ENCODE measurements at places on chromosomes 13 and 19. TPM values are rescaled to one million over a fixed set of nuclear protein-coding genes. Genes with fewer than 3 reads are reported as not detected.

The KLF2 gene
- total RNA-seq: 219 TPM

The RASA3 gene
- total RNA-seq: 22.9 TPM

DNA sequence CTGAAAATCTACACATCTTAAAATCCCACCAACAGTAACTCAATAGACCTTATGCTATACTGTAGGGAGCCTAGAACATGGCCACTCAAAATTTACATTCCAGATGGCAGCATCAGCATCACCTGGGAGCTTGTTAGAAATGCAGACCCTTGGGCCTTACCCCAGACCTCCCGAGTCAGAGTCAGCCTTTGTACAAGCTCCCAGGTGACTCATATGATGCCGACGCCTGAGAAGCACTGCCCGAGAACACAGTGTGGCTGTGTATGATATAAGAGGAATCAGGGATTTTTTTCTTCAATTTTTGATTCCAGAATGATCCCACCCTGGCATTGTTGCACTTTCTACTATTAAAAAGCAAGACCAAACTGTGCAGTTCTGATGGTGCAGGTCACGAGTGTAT is 35.9 kb upstream of the CNMD start:
- DNase-seq: no peak

The ZNF221 gene
- 3.8 TPM for total RNA-seq

DNA sequence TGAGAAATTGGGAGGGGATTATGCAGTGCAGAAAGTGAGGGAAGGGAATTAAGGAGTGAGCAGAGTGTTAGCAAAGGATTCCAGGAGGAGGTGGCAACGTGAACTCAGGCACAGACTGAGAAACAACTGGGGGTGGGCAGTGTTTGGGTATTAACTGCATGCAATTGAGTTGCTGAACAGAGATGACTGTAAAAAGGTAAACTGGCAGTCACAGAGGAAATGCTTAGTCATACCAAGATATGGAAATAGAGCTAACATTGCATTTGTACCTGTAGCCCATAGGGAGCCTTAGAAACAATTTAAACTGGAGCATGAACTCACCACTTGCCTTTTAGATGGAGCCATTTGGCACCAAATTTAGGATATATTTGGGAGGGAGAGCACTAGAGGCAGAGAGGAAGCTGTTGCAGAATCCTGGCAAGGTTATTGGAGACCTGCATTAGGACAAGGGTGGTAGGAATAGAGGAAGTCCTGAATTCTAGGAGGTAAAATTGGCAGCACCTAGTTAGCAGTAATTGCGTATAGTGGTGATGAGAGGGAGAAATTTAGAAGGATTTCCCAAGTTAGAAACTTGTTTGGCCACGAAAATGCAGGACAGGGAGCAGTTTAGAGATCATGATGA is 100.6 kb upstream of the FRY start:
- no peak for DNase-seq

- DNase-seq: no peak
Observed at GRCh38 chr13:41613984-41614661, 156.8 kb downstream of the RGCC start.

The ZNF66 gene
- 10.5 TPM for total RNA-seq

DNA sequence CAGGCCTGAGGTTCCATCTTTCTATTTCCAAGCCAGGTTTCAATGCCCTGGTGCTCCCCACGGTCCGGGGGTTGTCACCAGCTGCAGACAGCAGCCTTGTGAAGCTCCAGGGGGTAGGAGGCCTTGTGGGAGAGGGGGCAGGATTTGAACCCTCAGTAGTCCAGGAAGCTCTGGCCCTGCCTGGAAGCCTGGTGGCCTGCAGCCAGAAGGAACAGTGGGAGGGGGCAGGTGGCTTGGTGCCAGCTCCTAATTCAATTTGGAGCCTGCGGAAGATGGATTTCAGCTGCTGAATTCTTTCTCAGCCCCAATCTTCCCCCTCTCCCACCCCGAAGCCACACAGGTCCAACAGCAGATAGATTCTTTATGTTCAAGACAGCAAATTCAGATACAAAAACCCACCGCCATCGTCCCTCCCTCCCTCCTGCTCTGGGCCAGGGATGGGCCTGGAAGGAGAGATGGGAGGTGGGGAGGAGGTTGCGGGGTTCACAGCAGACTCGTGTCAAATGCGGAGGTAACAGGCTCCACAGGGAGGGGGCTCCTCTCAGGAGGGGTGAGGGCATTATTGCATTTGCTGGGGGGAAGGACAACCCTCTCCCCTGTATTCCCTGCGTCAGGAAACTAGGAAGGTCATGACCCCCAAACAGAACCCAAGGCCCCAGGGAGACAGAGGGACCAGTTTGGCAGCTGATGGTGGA is 2.4 kb upstream of the PTGER1 start:
- no peak for DNase-seq

DNA sequence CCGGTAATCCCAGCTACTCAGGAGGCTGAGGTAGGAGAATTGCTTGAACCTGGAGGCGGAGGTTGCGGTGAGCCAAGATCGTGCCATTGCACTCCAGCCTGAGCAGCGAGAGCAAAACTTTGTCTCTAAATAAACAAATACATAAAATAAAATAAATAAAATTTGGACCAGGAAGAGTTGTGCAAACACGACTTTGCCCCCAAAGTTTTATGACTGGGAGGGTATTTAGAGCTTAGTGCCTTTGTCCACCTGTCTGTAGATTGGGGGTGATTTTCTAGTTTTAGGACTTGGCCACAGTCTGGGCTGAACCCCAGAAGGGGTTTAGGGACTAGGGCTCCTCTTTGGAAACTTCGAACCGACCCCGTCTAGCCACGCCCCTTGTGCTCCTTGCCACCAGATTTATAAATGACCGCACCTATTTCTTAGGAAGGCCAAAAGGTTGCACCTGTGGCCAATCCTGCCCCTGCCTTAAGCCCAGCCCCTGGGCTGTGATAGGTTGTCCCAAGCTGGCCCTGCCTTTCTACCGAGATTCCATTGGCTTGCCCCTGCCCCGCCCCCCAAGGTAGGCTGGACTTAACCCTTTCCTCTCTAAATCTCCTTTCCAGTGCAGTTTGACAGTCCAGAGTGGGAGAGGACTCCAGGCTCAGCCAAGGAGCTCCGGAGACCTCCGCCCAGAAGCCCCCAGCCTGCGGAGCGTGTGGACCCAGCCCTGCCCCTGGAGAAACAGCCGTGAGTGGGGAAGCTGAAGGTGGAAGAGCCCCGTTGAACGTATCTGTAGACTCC is 5.3 kb downstream of the SHD start:
- DNase-seq: no peak

DNA sequence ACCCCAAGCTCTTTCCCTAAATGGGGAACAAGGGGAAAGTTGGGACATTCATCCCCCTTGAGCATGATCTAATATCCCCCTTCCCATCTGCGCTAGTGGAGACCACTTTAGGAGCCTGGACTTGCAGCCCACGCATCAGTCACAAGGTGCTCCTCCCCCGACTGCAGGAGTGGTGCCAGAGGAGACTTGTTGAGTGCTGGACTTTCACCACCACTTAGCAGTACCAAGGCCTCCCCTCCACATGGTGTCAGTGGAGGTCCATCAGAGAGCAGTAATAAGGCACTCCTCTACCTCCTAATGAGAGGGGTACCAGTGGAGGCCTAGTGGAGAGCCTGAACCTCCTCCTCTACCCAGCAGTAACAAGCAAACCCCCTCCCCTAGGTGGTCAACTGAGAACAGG is 22.5 kb downstream of the CAB39L start:
- DNase-seq: peak; percentile 13

- no peak for DNase-seq
Observed at GRCh38 chr13:80239116-80239515, 101.8 kb downstream of the SPRY2 start.
